ENCODE measurements at places on chromosomes 1 and 21.

DNA sequence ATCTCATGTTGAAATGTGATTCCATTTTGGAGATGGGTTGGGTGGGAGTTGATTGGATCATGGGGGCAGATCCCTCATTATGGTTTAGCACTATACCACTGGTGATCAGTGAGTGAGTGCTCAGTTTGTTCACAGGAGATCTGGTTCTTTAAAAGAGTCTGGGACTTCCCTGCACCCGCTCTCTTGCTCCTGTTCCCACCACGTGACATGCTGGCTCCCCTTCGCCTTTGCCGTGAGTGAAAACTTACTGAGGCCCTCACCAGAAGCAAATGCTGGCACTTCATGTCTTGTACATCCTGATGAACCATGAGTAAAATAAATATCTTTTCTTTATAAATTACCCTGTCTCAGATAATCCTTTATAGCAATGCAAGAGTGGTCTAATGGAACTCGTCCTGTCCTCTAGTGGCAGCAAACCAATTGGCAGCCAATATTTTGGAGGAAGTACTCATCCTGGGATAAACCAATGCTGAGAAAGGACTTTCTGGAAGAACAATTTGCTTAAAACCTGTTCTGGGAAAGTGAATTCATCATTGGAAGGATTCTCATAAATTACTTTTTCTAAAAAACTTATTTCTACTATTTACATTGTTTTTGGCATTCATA lies 27.8 kb upstream of the CYP4A11 start:
- DNase-seq = no peak

DNA sequence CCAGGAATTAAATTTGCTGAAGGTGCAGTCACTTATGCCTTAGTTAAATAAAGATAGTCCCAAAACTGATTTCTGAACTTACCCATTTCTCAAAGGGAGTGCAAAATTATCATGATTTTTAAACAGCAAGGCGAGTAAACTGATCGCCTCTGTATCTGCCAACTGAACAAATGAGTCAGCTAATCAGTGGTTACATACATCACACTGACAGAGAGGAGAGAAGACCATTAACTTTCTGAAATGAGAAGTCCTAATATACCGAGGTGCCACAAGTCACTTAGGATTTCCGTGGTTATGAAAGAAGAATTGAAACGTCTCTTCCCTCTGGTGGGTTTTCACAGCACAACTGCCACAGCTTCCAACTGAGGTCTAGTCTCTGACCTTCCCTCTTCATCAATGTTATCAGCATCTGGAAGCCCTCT lies 400.7 kb downstream of the SMYD3 start:
- DNase-seq = no peak

GRCh38 chr1:233005703-233006102 lies 55.3 kb downstream of the NTPCR start:
- no peak for DNase-seq

GRCh38 chr1:179709841-179710329 lies 33.2 kb upstream of the FAM163A start:
- DNase-seq = no peak

DNA sequence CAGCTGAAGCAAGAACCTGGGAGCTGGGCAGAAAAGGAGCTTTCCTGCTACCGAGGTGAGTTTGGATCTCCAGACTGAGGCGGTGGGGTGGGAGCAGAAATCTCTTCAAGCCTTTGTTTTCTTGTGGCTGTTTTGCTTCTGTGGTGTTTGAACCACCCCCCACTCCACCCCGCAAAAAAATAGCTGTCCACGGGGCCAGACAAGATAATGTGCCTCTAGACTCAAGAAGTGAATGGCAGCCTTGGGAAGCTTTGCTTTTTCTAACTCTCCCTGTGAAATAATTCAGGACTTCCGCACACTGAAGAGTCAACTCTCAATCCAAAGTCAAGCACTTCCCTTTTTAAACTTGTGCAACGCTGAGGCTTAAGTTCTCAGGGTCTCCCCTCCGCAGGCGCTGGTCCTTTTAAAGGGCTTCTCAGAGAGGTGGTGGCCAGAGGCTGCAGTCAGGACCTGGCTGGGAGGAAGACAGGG lies 159.6 kb upstream of the COA6 start:
- no peak for DNase-seq

DNA sequence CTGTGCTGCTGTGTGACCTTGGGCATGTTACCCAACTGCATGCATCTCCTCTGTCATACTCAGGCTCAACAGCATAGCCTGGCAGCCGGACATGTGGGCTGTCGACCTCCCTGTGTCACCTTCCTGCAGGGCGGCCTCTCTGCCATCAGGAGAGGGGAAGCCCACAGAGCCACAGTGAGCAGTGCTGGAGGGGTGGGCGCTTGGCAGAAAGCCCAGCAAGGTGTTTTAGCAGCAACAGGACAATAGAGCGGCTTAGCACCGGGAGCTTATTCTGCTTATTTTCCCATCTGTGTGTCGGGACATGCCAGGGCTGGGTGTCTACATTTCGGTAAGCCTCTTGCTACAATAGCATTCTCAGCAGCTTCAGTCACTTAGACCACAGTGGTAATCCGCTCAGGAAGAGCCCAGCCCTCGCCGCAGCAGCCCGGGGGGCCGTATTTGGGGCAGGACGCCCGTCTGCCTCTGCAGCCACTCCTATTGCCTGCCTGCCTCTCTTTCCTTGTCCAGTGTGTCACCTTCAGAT lies 22.8 kb upstream of the CDK18 start:
- DNase-seq = peak; percentile 17

GRCh38 chr1:166322470-166322869 lies 155.7 kb upstream of the FAM78B start:
- DNase-seq = no peak

GRCh38 chr1:240099329-240099728 lies 7.6 kb downstream of the FMN2 start:
- DNase-seq = no peak

GRCh38 chr1:47575855-47576757 lies 138.3 kb downstream of the FOXD2 start:
- DNase-seq = no peak

GRCh38 chr21:36461918-36462486 lies 17.9 kb downstream of the CLDN14 start:
- no peak for DNase-seq

- DNase-seq = no peak
These were observed 86.5 kb downstream of the CDC14A start for GRCh38 chr1:100438789-100439188.

GRCh38 chr1:70807088-70807664 lies 240.4 kb downstream of the PTGER3 start:
- DNase-seq = no peak

DNA sequence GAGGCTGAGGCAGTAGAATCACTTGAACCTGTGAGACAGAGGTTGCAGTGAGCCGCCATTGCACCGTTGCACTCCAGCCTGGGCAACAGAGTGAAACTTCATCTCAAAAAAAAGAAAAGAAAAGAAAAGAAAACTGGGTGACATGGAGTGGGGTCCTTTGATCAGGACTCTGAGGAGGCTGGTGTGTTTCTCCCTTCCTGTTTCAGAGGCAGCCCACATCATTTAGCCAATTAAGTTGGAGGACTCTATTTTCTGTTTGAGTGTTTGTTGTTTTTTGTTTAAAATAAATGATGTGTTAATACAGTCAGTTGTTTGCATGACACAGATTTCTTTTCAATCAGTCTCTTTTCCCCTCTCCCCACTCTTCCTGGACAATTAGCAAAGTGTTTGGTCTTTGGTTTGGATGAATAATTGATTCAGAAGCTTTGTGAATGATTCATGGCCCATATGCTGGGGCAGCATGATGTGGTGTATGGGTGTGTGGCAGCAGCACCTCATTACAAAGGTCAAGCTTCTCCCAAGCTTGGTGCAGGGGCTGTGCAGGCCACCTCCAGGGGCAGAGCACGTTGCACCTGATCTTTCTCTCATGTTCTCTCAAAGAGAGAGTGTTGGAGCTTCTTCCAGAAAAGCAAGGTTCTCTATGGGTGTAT lies 48.8 kb downstream of the CACNA1E start:
- DNase-seq = no peak

GRCh38 chr1:8314346-8315280 lies 3.3 kb upstream of the SLC45A1 start:
- DNase-seq = peak; percentile 61

DNA sequence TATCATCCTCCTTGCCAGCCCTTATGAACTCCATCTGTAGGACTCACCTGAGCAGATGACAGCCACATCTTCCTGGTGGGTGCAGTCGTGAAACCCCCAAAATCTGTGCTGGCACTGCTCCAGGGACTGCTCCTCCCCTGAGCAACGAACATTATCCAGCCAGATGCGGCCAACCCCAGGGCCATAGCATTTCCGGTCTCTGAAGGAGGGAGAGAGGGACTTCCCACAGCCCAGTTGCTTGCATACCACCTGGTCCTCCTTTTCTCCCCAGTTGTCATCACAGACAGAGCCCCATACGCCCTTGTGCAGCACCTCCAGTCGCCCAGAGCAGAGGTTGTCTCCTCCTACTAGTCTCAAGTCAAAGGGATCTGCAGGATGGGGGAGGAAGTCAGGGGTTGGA lies 8.5 kb downstream of the CD5L start:
- DNase-seq = no peak

GRCh38 chr1:229874609-229875008 lies 192.4 kb upstream of the GALNT2 start:
- no peak for DNase-seq

- no peak for DNase-seq
These were observed 43.6 kb downstream of the ACP6 start for GRCh38 chr1:147626739-147627138.

GRCh38 chr1:16009030-16009460 lies 5.0 kb downstream of the SRARP start:
- DNase-seq = peak; percentile 83

- DNase-seq = no peak
These were observed at the start of gene TMPRSS3 for GRCh38 chr21:42395905-42396651. Gene TMPRSS3 (minus strand): TSS chr21:42396052. CDS start chr21:42395417, 635 bp downstream.

DNA sequence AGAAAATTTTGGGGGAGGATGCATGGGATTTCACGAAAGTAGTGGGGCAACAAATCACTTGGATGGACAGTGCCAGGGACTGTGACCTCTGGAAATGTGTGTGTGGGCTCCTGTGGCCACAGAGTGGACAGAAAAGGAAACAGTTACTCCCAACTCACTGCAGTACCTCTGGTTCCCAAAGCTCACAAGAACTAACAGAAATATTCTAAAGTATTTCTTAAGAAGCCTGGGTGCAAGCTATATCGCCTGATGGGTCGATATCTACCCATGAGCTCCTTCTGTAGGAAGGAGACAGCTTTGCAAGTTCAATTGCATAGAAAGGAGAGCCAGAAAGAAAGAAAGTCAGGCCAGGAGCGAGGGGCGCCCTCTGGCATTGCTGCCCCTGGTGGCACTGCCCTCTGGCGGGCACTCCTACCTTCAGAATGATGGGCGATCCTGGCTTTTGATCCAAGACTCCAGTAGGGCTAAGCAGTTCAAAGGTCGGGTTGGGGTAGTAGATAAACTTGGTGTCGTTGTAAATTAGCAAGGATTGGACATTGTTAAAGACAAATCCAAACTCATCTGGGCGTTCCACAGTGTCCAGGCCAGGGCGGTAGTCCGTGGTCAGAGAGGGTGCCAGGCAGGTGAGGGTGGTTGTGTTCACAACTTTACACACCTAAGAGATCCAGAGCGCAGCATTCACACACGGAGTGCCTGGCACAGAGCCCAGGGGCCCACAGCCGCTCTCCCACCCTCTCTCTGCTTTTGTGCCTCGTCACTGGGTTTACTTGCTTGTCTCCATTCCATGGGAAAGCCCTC lies 134.7 kb upstream of the CD34 start:
- DNase-seq = no peak
